ENCODE measurements at places on chromosomes 5 and 9.

DNA sequence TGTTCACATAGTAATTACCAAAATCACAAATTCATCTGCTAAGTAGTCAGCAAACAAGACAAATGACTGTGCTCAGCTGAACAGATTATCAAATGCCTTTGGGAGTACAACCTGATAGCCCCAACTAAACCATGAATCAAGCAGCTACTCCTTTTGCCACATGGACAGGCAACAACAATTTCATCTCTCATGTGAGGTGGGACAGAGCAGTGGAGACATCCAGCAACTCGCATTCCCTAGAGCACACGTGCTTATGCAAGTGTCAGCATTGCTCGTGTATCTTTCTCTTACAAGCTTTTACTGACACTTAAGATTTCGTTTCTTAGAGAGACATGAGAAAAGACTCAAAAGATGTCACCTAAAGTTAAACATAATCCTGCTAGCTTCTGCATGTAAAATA is 42.7 kb upstream of the PPP2R2B start:
- DNase-seq, result no peak

- DNase-seq, result no peak
Measured at GRCh38 chr5:35229076-35230037, 930 bp downstream of the PRLR start.

DNA sequence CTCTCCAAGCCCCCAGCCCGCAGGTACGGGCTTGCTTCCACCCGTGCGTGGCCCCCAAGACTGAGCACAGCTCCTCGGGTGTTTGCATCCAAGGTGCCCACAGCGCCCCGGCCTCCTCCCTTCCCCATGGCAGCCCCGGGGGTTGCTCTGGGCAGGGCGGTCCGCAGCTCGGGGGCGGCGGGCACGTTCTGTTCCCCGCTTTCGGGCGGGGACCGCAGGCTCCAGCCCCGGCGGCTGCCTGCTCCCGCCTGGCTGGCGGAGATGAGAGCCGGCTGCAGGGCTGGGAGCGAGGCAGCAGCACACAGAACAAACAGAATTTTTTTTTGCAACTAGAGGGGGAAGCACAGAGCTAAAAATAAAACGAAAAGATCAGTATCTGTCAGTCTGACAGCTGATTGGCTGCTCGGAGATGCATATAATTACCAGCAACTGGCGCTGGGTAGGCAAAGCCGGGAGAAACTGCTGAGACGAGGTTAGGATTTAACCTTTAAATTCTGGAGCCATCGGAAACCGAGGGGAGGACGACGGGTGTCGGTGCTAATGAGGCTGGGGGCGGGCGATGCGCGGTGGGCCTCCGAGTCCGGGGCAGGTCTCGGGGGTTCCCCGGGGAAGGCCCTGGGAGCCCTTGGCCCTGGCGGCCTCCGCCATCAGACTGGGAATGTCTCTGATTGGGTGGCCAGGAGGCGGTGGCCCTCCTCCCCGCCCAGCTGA is 142.7 kb upstream of the IER5L start:
- DNase-seq, result peak; percentile 42

DNA sequence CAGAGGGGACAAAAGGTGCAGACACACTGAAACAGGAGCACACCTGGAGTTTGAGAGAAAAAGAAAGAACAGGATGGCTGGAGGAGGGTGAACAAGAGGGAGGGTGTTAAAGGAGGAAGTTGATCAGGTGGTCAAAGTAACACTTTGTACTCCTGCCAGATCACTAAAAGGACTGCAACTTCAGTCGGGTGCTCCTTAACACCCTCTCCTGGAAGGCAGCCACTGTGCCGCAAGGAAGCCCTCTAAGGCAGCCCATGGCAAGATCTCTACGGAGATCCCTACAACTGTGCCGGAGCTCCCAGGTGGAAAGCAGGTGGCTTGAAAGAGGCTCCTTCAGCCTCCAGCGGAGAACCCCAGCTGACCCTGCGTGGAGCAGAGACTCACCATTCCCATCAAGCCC is 124.4 kb upstream of the MSX2 start:
- DNase-seq, result no peak

GRCh38 chr9:91193658-91194391 is 167.9 kb downstream of the AUH start:
- DNase-seq, result peak; percentile 92

DNA sequence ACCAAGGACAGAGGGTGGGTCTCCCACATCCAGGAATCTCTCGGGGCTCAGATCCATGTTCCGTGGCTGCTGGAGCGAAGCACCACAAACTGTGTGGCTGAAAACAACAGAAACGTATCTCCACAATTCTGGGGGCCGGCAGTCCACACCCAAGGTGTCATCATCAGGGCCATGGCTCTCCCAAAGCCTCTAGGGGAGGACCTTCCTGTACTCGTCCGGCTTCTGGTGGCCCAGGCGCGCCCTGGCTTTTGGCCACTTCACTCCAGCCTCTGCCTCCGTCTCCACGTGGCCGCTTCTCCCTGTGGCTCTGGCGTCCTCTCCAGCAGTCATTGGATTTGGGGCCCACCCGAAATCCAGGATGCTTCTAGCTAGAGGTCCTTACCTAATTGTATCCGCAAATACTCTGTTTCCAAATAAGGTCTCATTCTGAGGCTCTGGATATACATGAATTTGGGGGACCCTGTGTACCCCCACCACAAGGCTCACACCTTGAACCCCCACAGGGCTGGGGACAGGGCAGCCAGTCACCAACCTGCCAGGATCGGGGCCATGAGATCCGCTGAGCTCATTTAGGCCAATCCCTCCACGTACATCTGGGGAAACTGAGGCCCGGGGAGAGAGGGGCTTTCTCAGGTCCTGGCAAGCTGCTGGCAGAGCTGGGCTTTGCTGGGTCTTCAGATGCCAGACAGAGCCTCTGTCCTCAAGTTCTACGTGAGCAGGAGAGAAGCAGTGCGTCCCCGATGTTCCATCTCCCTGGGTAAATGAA is 158.2 kb downstream of the OLFM1 start:
- no peak for DNase-seq

- no peak for DNase-seq
Measured at GRCh38 chr5:83281176-83281575, 190.4 kb upstream of the VCAN start.

GRCh38 chr5:128815201-128815600 is 150.1 kb upstream of the SLC27A6 start:
- no peak for DNase-seq

GRCh38 chr5:79886925-79887655 is 104.0 kb downstream of the MTX3 start:
- no peak for DNase-seq

GRCh38 chr9:107261106-107261505 is 22.0 kb upstream of the RAD23B start:
- no peak for DNase-seq

DNA sequence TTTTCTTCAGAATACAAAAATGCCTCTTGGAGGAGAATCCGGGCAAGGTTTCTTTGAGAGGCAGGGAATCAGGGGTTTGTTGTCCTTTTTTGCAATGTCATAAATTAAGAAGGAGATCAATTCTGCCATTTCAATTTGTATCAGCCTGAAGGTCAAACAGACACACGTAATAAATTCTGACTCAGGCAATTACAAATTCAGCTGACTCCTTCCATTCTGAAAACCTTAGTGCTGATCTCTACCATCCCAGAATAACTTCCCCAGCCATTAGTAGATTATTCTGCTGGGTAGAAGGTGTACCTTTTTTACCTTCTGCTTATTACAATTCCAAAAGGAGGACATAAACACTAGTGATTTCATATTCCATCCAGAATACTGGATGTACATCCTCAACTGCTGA is 516.6 kb downstream of the AGTPBP1 start:
- DNase-seq, result no peak

DNA sequence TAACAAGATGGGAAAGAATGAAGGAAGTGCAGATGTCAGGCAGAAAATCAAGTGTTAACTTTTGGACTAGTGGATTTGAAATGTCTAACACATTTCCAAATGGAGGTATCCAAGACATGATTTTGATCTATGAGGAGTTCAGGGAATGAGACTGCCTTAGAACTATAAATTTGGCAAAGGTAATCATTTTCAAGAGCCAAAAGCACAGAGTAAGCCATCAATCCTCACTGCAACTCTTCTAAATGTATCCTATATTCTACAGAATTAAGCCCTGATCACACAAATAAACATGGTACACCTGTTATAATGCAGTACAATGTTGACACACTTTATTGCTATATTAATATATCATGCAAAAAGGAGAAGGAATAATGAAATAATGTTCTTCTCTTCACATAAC is 55.6 kb downstream of the SETX start:
- no peak for DNase-seq

DNA sequence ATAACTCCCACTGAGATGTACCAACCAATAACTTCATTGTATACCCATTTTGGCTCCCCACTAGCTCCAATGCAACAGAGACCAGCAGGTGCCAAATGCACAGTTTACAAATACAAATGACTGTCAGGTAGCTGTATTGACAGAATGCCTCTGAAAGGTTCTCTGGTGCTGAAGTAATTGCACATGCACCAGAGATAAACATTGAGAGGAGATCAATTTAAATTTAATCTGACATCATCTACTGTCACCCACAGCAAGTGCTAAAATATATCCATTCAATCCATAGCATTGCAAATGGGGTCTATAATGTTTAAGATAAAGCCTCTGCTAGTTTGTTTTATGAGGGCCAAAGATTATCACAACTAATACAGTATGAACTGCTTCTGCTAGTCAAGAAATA is 80.2 kb downstream of the STX17 start:
- no peak for DNase-seq

- no peak for DNase-seq
Measured at GRCh38 chr5:138953387-138954256, 78.5 kb upstream of the LRRTM2 start.

- DNase-seq, result no peak
Measured at GRCh38 chr9:34802916-34803315, 93.0 kb upstream of the CCL21 start.
